ENCODE measurements at places on chromosomes 5 and 9.

DNA sequence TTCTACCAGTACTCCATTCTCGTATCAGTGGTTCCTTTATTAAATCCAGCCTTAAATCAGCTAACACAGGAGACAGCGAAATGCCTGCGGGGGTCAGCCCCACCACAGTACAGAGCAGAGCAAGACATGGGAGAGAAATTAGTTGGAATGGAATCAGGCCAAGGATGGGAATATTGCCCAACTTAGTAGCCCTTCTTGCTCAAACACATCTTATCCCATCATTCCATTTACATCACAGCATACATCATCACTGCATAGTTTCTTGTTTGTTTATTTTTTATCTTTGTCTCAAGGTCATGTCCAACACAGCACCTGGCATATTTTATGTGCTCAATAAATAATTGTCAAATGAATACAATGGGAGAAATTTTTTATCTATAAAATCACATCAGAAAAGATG is 34.3 kb upstream of the DAB2 start:
- DNase-seq: no peak

- DNase-seq: no peak
Measured at GRCh38 chr9:132461971-132462370, 52.0 kb downstream of the CFAP77 start.

- DNase-seq: no peak
Measured at GRCh38 chr9:30235564-30235963, 2148.9 kb upstream of the ACO1 start.

- no peak for DNase-seq
Measured at GRCh38 chr5:34686762-34687268, 30.7 kb downstream of the RAI14 start.

DNA sequence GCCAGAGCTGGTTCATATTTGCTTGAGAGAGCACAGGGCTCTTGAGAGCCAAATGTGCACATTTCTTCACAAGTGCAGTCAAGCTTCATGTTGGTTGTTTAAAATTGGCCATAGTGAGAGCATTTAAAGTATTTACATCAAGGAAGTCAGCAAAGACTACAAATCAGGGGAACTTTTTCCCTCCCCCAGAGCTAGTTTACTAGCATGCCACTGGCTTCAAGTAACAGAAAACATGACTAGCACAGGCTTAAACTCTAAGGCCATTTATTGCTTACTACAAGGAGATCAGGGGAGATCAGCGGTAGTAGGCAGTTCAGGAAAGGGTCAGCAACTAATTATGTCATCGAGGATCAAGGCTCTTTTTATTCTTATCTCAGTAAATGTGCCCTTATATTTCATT is 11.0 kb upstream of the CCDC171 start:
- no peak for DNase-seq

- no peak for DNase-seq
Measured at GRCh38 chr9:98602839-98603500, 105.8 kb downstream of the GABBR2 start.

DNA sequence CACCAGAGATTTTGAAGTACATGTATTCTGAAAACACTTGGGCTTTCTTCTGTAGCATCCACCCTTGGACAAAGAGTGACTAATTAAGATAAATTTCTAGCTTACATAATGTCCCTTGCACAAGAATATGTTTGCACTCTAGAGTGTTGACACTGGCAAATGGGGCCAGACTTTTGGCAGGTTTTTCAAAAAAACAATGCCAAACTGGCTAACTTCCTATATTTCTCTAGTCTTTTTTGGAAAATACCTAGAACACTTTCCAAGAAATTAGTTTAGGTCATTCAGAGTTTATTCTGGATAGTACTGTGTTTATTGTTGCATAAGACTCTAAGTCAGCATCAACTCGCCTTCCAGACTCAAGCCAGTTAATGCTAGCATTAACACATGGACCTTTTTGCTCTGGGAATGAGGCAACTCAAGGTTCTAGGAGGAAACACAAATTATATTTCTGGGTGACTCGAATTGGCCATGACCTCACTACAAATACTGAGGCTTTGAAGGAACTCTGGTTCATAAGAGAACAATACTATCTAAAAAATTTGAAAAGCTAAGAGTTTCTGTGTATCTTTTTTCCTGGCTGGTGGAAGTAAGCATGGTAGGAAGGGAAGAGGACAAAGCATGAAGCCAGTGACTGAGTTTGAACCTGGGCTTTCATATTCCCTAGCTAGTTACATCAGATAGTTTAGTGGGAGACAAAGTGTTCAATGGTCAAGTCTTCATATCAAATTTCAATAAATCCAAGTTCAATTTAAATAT is 101.6 kb downstream of the NREP start:
- no peak for DNase-seq

Measured in frontal cortex (tissue), 4 donors.